Muscle of leg (tissue), 16 donors: ENCODE measurements at places on chromosomes 3 and 15.

GRCh38 chr3:135491491-135492205 lies 473.9 kb upstream of the PPP2R3A start:
- no peak for DNase-seq

- DNase-seq = no peak
These were observed 228.1 kb downstream of the CPNE4 start for GRCh38 chr3:131806736-131807135.

DNA sequence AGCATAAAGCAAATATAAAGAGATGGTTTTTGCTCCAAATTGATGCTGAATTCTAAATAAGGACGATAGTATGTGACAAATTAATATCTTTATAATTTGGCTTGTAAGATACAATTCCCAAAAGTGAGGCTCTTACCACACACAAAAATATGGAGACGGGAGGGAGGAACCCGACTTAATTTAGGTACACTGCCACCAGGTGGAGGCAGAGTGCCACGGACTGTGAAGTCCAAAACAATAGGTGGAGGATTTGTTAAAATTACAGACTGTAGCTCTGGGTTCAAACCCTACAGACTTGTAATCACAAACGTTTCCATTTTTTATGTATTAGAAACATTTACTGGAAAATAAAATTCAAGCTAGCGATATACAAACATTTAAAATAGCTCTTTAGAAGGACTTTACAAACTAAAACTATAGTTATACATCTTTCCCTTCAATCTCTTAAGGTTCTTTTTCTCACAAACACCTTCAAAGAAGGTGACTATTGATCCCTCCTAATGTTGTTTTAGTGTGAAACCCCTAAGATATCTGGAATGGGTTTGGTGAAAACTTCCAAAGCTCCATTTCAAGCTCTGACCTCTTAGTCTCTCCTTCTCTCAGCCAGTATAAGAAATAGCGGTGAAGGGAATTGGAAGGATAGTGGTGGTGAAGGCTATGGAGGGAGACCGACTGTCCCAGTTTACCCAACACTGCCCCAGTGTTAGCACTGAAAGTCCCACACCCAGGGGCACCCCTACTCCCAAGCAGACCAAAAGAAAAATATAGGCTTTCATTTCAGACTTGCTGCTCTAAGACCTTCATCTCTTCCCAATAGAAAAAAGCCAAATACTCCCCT lies 89.7 kb downstream of the AQP9 start:
- DNase-seq = peak; percentile 78

- DNase-seq = no peak
These were observed 8.1 kb upstream of the TIGIT start for GRCh38 chr3:114285648-114286230.

- no peak for DNase-seq
These were observed 10.9 kb downstream of the ATG7 start for GRCh38 chr3:11283139-11283475.

DNA sequence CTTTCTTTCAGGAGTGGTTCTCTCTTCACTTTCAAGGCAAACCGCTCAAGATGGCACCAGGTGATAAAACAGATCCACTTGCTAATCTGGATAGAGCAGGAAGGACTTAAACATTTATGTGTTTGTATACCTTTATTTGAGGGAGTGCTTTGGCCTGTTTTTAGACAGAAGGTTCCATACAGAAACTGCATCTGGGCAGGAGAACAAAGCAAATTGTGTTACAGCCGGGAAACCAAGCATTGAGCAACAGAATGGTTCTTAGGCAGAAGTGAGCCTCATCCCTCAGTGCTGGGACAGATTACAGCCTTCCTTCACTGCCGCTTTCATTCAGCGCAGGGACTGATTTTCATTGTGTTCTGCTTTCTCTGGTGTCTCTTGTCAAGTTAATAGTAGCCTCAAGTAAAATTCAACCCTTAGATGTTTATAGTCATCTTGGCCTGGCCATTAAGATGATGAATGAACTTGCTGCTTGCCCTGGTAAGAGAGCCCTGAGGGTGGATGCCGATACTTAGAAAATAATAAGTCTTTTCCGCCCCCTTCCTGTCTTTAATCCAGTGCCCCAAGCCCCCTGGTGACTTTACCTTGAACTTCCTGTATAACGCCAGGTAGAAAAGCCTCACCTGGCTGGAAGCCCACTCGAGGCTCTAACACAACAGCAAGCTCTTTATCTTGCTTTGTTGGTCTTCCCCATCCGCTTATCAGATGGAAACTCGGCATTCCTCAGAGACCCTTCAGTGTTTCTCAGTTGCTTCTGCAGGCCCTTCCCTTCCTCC lies 168.0 kb upstream of the CTDSPL start:
- DNase-seq = no peak

DNA sequence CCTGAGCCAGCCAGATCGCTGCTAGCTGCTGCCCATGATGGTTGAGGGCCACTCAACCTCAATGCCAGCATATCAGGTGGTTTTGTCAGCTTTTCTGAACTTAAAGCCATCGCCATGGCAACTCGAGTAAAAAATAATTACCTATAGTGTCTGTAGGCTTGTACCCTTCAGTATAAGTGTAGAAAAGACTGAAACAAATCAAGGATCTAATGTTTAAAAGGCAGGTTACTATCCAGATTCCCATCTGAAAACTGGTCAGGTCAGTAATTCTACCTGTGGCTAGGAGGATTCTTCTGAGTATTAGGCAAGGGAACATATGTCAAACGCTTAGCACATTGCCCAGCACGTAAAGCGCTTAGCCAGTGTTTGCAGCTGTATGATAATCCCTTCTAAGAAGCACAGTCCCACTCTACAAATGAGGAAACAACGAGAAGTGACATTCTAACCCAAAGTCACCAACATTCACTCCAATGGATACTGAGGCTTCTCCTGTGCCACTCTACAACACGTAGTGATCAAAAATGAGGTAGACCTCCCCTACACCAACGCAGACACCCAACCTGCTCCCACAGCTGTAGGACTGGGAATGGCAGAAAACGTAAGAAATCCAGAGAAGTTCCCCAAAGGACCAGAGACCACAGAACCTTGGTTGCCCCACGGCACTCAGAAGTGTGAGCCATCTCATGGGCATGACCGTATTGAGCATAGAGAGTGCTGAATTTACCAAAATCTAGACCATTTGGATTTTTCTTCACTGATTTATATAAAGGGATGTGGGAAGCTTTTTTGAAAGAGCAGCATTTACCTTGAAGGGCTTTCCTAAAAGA lies 55.3 kb downstream of the SLTM start:
- DNase-seq = no peak

- peak; percentile 53 for DNase-seq
These were observed 301.7 kb downstream of the OXSM start for GRCh38 chr3:26091626-26092025.

GRCh38 chr3:38586546-38587520 lies 62.7 kb downstream of the SCN5A start:
- no peak for DNase-seq

GRCh38 chr15:63609448-63609847 lies 12.3 kb downstream of the FBXL22 start:
- DNase-seq = no peak

GRCh38 chr3:197798863-197799262 lies 7.8 kb downstream of the LRCH3 start:
- DNase-seq = no peak

DNA sequence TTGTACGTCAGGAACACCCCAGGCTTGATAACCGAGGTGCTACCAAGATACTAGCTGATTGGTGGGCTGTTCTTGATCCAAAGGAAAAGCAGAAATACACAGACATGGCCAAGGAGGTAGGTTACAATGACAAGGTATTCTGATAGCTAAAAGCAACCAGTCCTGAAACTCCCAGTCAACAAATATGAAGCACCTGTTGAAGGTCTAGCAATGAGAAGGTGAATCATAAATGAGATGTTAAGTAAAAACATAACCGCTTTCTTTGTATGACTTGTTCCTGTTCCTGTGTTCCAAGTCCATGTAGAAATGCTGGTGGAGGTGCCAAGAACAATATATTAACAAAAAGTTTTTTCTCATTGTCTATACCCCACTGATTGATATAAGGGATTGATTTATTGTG lies 194.0 kb downstream of the BBX start:
- DNase-seq = no peak

- DNase-seq = no peak
These were observed 51.9 kb upstream of the RPL32 start for GRCh38 chr3:12893247-12893646.

- no peak for DNase-seq
These were observed 13.0 kb upstream of the POC1A start for GRCh38 chr3:52167240-52167639.
